ENCODE measurements at places on chromosomes 11 and 22.

DNA sequence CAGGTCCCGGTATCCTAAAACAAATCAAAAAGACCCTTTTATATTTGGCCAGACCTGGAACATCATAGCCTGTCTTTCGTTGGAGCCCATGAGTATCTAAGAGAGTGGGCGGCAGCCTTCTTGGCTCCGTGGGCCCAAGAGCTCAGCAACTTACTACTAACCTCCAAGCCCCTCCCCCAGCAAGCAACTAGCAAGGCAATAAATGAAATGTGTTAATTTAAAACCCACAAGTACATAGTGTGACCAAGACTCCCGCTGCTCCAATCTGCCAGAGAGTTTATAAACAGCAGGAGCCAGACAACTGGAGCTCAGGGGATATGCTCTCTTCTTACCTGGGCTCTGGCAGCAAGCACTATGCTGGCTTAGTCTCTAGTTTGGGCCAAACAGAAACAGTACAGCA is 40.8 kb upstream of the CYP2D6 start:
- peaks cover 20% of the 10 kb centered on the region for H3K4me1 ChIP-seq
- no peaks in the 10 kb centered on the region for H3K27me3 ChIP-seq
- no peak overlapping the region for H3K27ac ChIP-seq
- DNase-seq: no peak
- H3K4me3 ChIP-seq: no peak overlapping the region

GRCh38 chr11:31847761-31848160 is 36.6 kb upstream of the PAX6 start:
- peaks cover 18% of the 10 kb centered on the region for H3K27me3 ChIP-seq
- no peak for DNase-seq
- H3K27ac ChIP-seq: no peak overlapping the region
- H3K36me3 ChIP-seq: no peaks in the 10 kb centered on the region
- H3K4me1 ChIP-seq: no peaks in the 10 kb centered on the region
- no peak overlapping the region for H3K4me3 ChIP-seq

DNA sequence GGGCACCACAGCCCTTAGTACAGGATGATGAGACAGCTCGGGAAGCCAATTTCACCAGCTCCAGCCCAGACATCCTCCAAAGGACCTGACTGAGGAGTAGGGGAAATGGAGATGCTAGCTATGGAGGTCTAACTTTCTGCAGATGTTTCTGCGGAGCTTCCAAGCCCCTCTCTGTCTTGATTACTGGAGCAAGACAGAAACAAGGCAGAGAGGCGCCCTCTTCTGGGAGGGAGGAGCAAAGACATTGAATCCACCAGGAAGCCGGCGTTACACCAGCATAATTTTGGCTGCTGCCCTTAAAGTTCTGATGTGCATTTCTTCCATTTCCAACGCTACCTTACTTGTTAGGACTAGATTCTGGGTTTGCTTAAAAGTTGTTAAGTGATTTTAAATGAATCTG is 107.3 kb upstream of the HSD17B12 start:
- H3K4me3 ChIP-seq: no peak overlapping the region
- no peak for DNase-seq
- no peaks in the 10 kb centered on the region for H3K36me3 ChIP-seq
- peaks cover 24% of the 10 kb centered on the region for H3K4me1 ChIP-seq
- peaks cover 100% of the 10 kb centered on the region for H3K27me3 ChIP-seq

DNA sequence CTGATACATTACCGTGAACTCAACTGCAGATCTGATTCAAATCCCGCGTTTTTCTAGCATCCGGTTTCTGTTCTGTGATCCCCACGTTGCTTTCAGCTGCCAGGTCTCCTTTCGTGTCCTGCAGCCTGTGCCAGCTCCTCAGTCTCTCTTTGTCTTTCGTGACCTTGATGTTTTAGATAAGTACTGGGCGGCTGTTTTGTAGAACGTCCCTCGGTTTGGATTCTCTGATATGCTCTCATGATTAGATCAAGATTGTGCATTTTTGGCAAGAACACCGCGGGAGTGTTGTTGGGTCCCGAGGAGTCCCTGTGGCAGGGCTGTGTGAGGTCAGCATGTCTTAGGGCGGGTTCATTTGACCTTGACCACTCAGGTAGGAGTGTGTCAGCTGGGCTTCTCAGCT is 38.6 kb downstream of the KCNQ1 start:
- no peaks in the 10 kb centered on the region for H3K4me1 ChIP-seq
- DNase-seq: no peak
- peaks cover 44% of the 10 kb centered on the region for H3K27me3 ChIP-seq
- H3K27ac ChIP-seq: no peak overlapping the region

DNA sequence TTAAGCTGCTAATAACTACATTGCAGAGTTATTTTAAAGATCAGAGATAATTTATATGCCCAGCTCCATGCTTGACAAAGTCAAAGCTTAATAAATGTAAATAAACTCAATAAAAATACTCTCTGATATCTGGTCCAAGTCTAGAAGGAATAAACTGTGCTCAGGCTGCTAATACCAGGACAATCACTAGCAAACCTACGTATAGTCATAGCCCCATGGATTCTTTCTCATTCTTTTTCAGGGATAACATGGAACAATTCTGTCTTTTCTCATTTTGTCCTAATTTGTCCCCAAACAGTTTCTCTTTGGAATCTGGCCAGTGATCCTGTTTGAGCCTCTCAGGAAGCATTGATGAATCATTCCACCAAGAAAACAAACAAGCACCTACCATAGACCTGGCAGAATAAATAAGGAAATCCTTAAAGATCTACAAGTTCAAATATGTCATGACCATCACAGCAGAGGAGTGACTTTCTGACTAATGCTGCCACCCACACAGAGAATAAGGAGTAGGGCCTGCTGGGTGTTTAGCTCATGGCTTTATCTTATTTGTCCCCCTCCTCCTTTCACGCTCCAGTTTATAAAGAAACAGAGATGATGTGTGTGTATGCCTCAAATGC is 14.1 kb upstream of the B3GNT6 start:
- H3K4me3 ChIP-seq: no peak overlapping the region
- peaks cover 22% of the 10 kb centered on the region for H3K36me3 ChIP-seq
- peaks cover 15% of the 10 kb centered on the region for H3K4me1 ChIP-seq
- no peaks in the 10 kb centered on the region for H3K27me3 ChIP-seq

- no peaks in the 10 kb centered on the region for H3K27me3 ChIP-seq
- H3K4me3 ChIP-seq: no peak overlapping the region
- no peak overlapping the region for H3K27ac ChIP-seq
- DNase-seq: no peak
- peaks cover 29% of the 10 kb centered on the region for H3K36me3 ChIP-seq
These were observed 326.2 kb upstream of the PDGFD start for GRCh38 chr11:104490182-104490581.

Data from mesothelial cell of epicardium (in vitro differentiated cells).